ENCODE measurements at places on chromosomes 2 and 18.

DNA sequence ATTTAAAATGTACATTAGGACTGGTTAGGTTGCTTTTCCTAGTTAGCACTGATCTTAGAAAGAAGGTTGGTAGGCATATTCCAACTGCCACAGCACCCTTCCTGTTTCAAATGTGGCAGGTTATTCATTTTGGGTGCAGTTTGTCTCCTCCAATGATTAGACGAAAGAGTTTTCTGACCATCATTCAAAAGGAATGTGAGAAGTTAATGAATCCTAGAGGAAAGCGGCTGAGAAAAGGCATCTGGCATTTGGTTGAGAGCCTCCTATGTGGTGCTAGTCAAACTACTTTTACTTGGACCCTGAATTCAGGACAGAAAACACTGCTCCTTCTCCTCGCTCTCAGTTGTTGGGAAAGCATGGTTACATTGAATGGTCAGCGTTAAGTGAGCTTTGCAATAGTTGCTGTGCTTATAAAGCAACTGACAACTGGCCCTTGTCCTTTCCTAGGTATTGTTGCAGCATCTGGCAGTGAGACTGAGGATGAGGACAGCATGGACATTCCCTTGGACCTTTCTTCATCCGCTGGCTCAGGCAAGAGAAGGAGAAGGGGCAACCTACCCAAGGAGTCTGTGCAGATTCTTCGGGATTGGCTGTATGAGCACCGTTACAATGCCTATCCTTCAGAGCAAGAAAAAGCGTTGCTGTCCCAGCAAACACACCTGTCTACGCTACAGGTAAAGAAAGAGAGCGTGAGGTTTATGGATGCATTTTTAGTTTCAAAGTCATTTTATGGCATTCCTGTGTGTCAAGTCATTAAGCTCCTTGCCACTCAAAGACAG lies 6.1 kb downstream of the TGIF1 start:
- no peak for DNase-seq

DNA sequence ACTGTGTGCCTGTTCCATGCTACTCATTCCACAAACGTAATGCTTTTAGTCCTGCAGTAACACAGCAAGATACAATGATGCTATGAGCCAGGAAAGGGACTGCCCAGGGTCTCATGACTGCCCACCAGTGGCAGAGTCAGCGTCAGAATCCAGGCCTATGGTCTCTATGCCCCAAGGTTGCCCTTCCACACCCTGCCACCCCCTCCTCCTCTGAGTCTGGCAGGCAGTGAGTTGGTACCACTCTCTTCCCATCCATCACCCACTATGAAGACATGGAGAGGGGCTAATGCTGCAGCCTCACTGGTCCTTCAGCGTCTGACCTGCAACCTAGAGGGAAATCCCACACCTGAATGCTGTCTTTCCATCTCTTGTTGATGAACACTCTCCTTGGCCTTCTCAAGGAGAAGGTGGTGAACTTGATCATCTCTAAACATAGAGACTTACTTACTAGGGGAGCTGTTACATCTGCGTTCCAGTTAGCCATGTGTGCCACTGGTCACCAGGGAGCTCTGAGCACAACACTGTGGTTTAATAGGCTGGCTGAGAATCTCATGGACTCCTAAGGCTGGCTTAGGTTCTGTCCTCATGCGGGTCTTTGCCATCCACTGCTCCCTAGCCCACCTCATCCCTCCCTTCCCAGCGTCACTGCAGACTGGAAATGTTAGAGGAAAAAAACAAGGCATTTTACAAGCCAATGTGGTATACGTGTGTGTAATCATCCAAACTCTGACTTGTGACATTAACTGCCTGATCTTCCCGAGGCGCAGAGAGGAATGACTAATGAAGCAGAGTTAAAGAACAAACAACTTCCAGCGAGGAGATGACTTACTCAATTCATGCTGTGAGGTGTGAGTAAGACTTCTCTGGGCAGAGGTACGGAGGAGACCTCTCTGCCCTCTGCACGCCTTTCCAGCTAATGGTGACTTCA lies 28.8 kb downstream of the STEAP3 start:
- no peak for DNase-seq

GRCh38 chr2:110097506-110098220 lies 18.0 kb downstream of the MALL start:
- no peak for DNase-seq

GRCh38 chr2:224085246-224085645 lies 46.2 kb upstream of the SERPINE2 start:
- DNase-seq = no peak

DNA sequence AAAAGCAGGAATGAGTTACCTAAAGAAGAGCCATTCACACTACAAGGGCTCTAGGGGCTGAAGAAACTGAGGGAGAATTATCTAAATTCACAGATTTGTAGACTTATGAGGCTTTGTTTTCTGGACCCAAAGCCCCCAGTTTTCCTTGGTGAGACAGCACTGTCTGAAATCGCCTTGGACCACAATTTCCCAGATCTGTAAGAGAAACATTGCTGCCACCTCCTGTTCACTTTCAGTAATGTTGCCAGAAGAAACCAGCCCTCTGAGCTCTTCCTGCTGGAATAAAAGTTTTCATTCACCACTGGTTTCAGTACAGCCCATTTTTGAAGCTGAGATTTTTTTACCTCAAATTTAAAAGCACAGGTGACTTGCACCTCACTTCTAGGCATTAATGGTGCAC lies 169.2 kb downstream of the CDH20 start:
- no peak for DNase-seq

DNA sequence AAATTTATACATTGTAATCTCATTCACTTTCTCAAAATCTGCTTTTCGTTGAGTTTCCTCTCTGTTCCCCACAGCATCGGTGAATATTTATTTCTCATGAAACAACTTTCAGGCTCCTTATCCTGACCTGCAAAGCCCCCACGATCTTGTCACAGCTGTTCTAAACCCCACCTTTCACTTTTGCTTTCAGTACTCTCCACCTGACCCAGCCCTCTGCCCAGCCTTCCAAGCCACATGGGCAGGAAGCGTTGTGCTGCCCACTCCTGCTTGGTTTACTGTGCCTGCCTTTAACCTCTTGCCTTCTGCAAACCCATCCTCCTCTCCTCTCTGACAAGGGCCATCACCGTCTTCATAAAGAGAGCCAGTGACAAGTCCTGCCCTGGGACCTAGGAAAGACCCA lies 262.5 kb downstream of the GALR1 start:
- DNase-seq = no peak

- no peak for DNase-seq
Measured at GRCh38 chr2:83079007-83079406, 1380.1 kb downstream of the SUCLG1 start.

GRCh38 chr2:135762022-135762421 lies 20.4 kb downstream of the UBXN4 start:
- DNase-seq = no peak

- DNase-seq = no peak
Measured at GRCh38 chr18:40935423-40935822, 1019.6 kb upstream of the PIK3C3 start.

DNA sequence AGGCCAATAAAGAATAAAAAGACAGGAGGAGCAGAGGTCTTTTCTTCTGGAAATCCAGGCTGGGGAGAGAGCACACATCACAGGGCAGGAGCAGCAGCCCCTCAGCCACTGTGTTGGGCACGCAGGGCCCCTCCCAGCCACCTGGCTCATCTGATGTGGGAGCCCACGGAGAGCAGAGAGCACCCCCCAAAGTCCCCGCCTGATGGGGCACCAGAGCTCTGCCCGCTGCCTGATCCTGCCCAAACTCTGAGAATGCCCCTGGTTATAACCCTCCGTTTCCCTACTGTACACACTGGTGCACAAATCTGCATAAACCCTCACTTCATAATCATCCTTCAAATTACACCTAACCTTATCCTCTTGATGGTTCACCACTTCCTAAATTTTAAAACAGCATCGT lies 111.3 kb downstream of the HDAC4 start:
- DNase-seq = no peak

- DNase-seq = no peak
Measured at GRCh38 chr2:232448304-232448690, 7.7 kb upstream of the ALPI start.

GRCh38 chr18:41753826-41754225 lies 201.2 kb upstream of the PIK3C3 start:
- no peak for DNase-seq

DNA sequence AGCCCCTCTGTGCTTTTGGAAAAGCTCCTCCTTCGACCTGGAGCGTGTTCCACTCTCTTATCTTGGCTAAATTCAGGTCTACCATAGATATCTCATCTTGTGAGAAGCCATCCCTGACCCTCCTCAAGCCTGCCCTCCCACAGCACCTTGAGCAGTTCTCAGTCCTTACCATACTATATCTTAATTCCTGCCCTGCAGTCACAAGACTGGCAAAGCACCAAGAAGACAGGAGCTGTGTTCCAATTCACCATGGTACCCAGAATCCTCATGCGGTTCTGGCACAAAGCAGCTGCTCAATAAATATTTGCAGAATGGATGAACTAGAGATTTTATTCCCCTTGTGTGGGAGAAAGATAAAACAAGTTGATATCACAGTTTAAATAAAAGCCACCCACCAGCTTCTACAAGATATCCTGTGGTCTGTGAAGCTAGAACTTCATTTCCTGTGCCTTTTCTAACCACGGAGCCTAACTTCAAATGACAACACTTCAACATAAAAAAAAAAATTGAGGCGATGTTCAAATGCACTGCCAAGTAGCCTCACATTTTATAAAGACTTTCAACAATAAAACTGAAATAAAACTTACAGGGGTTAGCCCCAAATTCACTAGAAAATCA lies 19.5 kb downstream of the MARCHF4 start:
- DNase-seq = no peak

DNA sequence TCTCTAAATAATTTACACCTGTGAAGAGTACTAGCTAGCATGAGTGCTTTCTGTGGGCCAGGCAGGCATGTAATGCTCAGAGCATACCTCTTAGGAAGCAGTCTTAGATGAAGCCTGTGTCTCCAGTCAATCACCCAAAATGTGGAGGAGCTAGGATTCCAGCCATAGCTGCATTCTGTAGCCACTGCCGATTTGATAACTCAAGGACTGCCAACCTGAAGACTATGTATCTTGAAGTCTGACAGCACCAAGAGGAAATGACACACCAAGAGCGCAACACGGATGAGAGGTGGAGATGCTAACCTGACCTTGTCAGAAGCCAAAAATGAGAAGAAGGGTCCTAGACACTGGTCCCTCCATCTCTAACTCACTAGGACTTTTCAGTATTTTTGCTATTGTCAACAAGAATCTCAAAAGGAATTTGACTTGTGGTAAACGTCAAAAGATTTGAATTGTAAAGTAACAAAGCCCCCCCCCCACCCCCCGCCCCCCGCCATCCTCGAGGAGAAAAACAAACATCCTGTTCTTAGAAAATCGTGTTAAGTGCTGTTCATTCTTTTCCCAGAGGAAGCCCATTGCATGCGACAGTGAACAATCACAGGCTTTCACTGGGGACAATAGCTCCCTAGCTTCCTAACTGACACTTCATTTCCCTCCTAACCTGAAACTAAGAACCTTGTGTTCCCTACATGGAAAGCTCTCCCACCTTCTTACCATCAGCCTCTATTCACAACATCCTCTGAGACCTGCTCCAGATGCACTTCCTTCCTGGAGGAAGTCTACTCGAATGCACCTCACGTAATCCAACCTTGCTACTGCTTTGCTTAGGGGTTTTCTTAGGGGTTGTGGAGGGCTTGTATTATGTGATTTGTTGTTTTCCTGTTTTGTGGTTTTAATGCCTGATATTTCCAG lies 14.7 kb downstream of the CDC42EP3 start:
- no peak for DNase-seq

GRCh38 chr2:203021991-203022390 lies 7.3 kb downstream of the NBEAL1 start:
- no peak for DNase-seq

GRCh38 chr2:31161637-31162036 lies 23.4 kb upstream of the GALNT14 start:
- no peak for DNase-seq

- DNase-seq = no peak
Measured at GRCh38 chr18:33720133-33720532, 142.1 kb downstream of the ASXL3 start.

GRCh38 chr2:200131307-200131706 lies 175.2 kb upstream of the SPATS2L start:
- no peak for DNase-seq

DNA sequence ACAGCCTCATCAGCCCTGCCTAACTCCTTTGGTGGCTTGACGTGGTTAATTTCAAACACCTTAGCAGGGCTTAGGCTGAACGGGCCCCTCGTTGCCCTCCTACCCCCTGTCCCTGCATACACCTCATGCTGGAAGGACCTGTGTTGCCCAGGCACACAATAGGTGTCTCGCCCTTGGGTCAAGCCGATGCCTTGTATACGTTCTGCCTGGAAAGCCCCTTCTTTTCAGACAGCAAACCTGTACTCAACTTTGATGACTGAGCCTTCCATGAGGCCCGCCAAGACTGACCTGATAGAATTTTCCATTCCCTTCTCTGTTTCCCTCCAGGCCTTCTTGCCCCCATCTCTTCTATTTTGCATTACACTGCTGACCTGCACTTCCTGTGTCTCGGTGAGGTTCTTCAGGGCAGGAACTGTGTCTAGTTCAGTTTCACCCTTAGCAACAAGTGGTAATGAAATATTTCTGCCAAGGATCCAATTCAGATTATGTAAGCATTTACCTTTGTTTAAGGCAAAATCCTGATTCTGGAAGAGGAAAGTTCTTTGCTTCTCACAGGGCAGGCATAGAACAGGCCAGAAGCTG lies 7.9 kb downstream of the GREB1 start:
- no peak for DNase-seq

DNA sequence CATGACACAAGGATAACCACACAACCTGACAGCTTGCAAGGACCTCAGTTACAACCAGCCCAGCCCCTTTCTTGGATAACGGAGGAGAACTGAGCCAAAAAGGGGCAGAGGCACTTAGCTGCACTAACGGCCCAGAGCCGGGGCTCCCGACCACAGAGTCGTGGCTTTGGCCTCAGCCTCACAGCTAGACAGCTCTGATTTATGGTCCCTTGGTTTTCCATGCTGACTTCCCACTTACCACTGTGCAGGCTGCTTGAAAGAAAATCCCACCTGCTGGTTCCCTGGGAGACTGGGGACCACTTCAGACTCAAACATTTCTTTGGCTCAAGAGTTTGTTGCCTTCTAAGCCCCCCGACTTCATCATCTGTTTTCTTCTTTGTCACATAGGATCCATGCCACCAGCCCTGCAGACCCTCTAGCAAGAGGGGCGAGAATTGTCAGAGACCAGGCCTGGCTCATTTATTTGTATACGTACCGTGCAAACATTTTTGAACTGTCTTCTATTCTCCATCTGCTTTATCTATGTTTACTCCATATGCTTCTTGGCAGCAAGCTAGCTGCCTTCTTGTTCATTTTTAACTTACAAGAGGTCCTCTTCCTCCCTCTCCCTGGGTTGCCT lies 352.6 kb upstream of the MYT1L start:
- DNase-seq = no peak
